NCI-H524 treated with DMSO at 0.1 percent for 48 hours (cell line): ENCODE measurements at places on chromosomes 7 and 10.

GRCh38 chr7:106814887-106815286 lies 50.2 kb upstream of the PIK3CG start:
- DNase-seq = no peak

GRCh38 chr7:1348096-1348822 lies 111.0 kb downstream of the MICALL2 start:
- DNase-seq = no peak

GRCh38 chr7:109956916-109957315 lies 1134.0 kb upstream of the LRRN3 start:
- DNase-seq = no peak

GRCh38 chr7:96097835-96098234 lies 224.1 kb downstream of the SLC25A13 start:
- DNase-seq = no peak

GRCh38 chr7:77765906-77766800 lies 32.1 kb downstream of the TMEM60 start:
- DNase-seq = no peak
